Activated CD4-positive, alpha-beta T cell treated with anti-CD3 and anti-CD28 coated beads, Interleukin-2, amount 50 U/mL, for 48 hours (primary cell): ENCODE measurements at places on chromosomes 5 and 9.
A peak's percentile ranks its signal among the peaks of the same experiment; 100 is the strongest.

DNA sequence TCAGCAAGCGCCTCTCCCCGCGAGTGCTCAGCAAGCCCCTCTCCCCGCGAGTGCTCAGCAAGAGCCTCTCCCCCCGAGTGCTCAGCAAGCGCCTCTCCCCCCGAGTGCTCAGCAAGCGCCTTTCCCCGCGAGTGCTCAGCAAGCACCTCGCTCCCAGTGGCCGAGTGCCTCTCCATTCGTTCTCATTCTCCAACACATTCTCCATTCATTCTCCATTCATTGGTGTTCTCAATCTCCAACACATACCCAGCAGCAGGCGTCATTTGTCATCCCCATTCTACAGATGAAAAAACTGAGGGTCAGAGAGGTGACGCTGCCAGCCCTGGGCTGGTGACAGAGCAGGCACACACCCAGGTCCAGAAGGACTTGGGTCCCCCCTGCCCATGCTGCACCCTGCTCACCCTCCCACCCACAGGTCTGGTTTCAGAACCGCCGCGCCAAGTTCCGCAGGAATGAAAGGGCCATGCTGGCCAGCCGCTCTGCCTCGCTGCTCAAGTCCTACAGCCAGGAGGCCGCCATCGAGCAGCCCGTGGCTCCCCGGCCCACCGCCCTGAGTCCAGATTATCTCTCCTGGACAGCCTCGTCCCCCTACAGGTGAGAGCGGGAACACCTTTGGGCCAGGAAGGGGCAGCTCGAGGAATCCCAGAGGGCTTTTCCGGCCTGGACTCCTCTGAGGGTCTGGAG is 32.5 kb downstream of the PTGES start:
- DNase-seq = no peak

DNA sequence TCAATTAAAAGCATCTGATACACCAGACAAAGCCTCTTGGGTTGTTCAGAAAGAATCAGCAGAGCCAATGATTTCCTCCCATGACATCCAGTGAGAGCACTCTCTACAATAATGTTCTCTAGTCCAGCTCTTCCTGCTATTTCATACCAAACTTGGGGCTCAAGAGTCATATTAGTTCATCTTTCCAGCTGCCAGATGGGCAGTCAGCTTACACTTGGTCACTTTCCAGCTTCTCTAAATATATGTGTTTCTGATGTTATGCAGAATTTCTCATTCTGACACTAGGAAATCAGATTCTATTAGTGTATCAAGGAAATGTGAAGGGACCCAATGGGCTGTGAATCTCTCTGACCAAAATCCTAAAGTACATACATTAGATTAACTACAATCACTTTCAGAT is 148.9 kb downstream of the ENC1 start:
- DNase-seq = no peak

DNA sequence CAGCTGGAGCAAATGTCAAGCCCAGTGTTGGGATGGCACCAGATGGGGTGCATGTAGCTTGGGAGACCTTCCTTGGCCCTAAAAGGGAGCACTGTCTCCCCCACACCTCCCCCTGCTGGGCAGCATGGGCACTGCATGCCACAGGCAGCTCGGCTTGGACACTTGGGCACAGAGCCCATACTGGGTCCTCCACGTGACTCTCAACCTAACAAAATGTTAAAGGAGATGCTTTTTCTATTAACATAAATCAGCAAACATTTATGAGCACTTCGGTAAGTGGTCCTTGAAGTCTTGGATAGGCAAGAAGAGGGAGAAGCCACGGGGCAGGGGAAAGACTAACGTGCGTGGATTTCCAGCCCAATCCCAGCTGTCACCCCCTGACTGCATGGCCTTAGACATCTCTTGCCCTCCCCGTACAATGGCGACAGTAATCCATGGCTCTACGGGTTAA is 23.9 kb upstream of the MAPK9 start:
- DNase-seq = peak; percentile 81

DNA sequence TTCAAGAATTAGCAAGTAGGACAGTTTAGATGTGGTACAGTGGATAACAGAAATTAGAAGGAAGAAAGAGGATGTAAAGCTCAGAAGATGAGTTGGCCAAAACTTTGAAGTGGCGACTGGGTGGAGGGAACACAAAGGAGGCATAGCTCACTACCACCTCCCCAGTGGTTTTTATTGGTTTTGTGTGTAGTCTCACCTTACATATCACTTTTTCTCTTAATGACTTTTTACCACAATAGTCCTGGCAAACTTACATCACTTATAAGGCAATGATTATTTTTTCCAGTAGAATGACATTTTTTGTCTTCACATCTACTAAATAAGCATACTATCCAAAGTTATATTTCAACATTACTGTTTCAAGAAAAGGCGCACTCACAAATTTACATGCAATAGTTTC is 49.2 kb upstream of the FBN2 start:
- DNase-seq = no peak

- no peak for DNase-seq
Observed at GRCh38 chr5:168724227-168724626, 145.1 kb upstream of the PANK3 start.

- DNase-seq = no peak
Observed at GRCh38 chr5:89662499-89662898, 747.1 kb downstream of the CETN3 start.

DNA sequence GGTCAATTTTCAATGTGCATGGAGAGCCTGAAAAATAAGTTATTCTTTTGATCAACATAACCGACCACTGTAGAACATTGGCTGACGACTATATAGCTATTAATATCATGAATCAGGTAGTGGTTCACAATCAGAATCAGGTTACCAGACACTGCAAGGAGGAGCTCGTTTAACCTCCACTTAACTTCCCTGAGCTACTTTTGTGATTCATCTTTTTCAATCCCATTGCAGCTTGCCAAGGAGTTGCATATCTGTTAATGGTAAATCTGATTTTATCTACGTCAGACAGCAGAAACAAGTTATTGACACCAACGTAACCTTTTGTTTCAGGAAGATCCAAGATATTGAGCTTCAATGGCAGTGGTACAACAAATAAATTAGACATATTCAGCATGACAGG is 2263.8 kb upstream of the ACO1 start:
- no peak for DNase-seq

GRCh38 chr5:34895641-34896419 is 19.5 kb downstream of the RAD1 start:
- no peak for DNase-seq

DNA sequence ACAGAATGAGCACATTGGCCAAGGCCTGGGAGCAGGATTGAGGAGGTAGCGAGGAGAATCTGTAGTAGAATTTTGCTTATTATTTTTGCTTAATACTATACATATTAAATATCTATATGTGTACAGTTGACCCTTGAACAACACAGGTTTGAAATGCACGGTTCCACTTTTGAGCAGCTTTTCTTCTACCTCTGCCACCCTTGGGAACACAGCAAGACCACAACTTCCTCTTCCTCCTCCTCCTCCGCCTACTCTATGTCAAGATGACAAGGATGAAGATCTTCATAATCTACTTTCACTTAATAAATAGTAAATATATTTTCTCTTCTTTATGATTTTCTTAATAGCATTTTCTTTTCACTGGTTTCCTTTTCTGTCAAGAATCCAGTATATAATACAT is 541.4 kb downstream of the KCTD16 start:
- DNase-seq = no peak

GRCh38 chr5:2519153-2519552 is 232.3 kb downstream of the IRX2 start:
- no peak for DNase-seq

- no peak for DNase-seq
Observed at GRCh38 chr9:127611603-127611898, 526 bp upstream of the STXBP1 start.

DNA sequence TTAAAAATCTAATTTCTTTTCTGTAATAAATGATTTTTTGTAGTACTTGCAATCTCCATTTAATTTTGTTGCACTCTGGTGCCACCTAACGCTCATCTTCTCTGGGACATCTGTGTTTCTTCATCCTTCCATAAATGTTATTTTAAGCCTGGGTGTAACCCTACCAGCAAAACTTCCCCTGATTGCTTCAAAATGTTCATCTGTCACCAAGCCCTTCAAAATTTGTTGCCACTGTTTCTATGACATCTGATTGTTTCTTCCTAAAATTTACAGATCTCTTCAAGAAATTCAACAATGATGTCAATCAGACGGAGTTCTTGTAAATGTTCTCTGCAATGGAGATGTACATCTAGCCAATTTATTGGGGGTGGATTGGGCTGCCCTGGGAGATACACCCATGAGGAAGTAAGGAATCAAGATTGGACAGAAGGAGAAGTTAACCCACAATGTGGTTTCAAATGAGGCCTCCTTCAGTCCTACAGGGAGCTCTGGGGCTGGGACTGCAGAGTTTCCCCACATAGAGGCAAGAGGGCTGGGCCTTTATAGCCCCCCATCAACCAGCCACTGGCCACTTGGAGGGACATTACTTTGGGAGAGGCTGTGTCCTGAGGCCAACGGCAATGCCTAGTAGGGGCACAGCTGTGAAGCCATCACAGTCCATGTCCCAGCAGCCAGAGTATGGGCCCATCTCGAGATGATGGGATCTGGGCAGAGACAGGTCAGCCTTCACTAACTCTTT is 23.3 kb downstream of the MCTP1 start:
- no peak for DNase-seq

DNA sequence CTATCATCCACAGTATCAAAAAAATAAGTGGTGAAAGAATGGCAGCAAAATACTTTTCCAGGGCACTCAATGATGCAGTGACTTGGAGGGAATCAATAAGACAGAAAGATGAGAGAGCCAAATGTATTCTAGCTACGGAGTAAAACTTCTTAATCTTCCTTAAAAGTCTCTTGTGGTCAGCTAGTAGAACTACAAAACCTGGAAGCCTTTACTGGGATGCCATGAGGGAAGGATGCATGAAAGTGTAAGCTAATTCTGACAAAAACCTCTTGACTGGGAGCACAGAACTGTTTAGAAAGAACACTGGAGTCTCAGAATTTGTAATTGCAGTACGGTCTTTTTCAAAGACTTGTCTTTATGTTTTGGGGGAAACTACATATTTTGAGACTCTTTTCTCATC is 432.8 kb upstream of the PTPRD start:
- DNase-seq = no peak
